T-helper 2 cell (primary cell): ENCODE measurements at places on chromosomes 2 and 18.

- DNase-seq, result no peak
Observed at GRCh38 chr2:7467782-7468447, 550.7 kb downstream of the RNF144A start.

GRCh38 chr2:98394595-98395153 is 48.4 kb downstream of the CNGA3 start:
- DNase-seq, result no peak

GRCh38 chr18:43588838-43589237 is 311.5 kb upstream of the SYT4 start:
- DNase-seq, result no peak

GRCh38 chr2:62348700-62349099 is 152.8 kb downstream of the B3GNT2 start:
- DNase-seq, result no peak

DNA sequence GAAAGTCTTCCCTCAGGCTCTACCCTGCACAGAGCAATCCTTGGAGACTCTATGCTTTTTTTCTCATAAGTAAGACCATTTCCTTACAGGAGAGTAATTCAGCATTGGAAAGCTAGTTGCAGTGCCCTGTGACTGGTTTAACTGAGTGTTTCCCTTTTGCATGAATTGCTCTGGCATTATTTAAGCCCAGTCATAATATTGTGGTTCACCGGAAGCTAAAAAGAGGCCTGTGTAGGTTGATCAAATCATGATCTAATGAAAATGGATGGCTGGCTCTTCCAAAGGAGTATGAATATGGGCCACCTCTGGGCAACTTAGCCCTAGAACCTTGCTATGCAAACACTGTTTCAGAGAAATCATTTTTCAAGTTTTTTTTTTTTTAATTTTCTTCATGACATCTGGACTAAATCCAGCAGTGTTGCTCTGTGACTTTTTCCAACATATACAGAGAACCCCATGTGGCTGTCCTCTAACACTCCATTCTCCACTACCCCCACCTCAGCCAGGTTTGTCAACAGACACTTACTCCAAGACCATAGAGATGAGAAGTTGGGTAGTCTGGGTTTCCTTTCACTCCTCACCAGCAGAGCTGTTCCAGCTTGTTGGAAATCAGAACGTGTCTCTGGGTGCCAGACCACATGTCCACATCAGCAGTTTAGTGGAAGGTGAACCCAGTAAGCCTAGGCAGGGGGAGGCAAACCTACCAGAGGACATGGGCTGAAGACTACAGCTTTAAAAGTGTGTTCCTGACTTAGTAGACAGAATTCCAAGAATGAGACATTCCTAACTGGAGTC is 175.2 kb upstream of the SLC14A2 start:
- DNase-seq, result no peak

GRCh38 chr2:634636-635388 is 42.4 kb downstream of the TMEM18 start:
- no peak for DNase-seq

- no peak for DNase-seq
Observed at GRCh38 chr18:73896685-73897084, 250.9 kb downstream of the FBXO15 start.

DNA sequence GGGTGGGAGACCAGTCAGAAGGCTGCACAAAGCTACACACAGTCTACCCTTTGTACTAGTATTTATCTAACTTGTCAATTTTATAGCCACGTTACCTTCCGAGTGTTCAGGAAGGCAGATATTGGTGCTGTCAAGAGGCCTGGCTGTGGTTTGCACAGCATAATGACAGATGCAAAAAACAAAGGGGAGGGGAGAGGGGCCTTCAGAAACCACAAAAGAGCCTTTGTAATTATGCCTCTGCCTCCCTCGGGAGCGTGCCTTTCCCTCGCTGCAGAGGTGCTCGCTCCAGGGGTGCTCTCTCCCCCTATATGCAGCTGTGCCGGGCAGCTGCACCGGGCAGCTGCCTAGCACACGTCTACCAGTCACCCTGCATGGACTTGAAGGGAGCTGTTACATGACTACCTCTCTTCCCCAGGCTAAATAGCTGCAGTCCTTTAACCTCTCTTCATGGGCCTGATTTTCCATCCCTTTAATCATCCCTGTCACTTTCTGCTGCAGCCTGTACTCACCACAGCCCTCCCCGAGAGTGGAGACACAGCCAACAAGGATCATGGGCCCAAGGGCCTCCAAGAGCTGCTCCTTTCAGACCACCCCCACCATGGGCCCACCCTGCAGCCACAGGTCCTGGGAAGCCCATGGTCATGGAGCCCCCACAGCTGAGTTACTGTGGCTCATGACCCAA is 168.4 kb upstream of the PKDCC start:
- no peak for DNase-seq
